ENCODE measurements at places on chromosomes 5 and 9. TPM values are rescaled to one million over a fixed set of nuclear protein-coding genes. Genes with fewer than 3 reads are reported as not detected.

FOXD4 gene
- polyA plus RNA-seq: 0.37 TPM

FGF18 gene
- polyA plus RNA-seq: 0.06 TPM

AJM1 gene
- polyA plus RNA-seq: 3.7 TPM

NFIB gene
- 6.6 TPM for polyA plus RNA-seq

KIF4B gene
- not detected for polyA plus RNA-seq

TMOD1 gene
- polyA plus RNA-seq: 3.2 TPM

ANKRD31 gene
- polyA plus RNA-seq: 0.26 TPM

SLC34A3 gene
- 1.6 TPM for polyA plus RNA-seq

SLC36A1 gene
- polyA plus RNA-seq: 2.2 TPM

BTNL8 gene
- polyA plus RNA-seq: 0.06 TPM

PCDHB9 gene
- 0.16 TPM for polyA plus RNA-seq

CORO2A gene
- polyA plus RNA-seq: 9.0 TPM

MAP1B gene
- 2.5 TPM for polyA plus RNA-seq

LCN15 gene
- polyA plus RNA-seq: not detected

HBEGF gene
- polyA plus RNA-seq: 23.5 TPM

TSSK1B gene
- 0.01 TPM for polyA plus RNA-seq

ARHGEF37 gene
- polyA plus RNA-seq: 10.6 TPM

PCDHA9 gene
- not detected for polyA plus RNA-seq

TMC1 gene
- polyA plus RNA-seq: 10.3 TPM

RASEF gene
- 3.8 TPM for polyA plus RNA-seq

EGFLAM gene
- polyA plus RNA-seq: 0.82 TPM

HAVCR2 gene
- 0.47 TPM for polyA plus RNA-seq

TMEM215 gene
- not detected for polyA plus RNA-seq

CSF1R gene
- polyA plus RNA-seq: 4.9 TPM

SPINK9 gene
- polyA plus RNA-seq: 0.07 TPM

PPP2R2B gene
- 0.92 TPM for polyA plus RNA-seq

ADGRD2 gene
- polyA plus RNA-seq: 0.02 TPM

PCDHGA4 gene
- 0.11 TPM for polyA plus RNA-seq

CDK7 gene
- 52.5 TPM for polyA plus RNA-seq

DIPK1B gene
- 2.5 TPM for polyA plus RNA-seq

SHISAL2B gene
- not detected for polyA plus RNA-seq

DBN1 gene
- polyA plus RNA-seq: 18.2 TPM

DOK3 gene
- 5.1 TPM for polyA plus RNA-seq

COL23A1 gene
- polyA plus RNA-seq: 0.75 TPM

SNCAIP gene
- polyA plus RNA-seq: 0.80 TPM

PFN3 gene
- 0.21 TPM for polyA plus RNA-seq

FBLL1 gene
- polyA plus RNA-seq: not detected

CAMK4 gene
- 0.39 TPM for polyA plus RNA-seq

HNRNPH1 gene
- polyA plus RNA-seq: 156 TPM

PCDHAC1 gene
- polyA plus RNA-seq: 0.01 TPM

ECSCR gene
- polyA plus RNA-seq: 11.4 TPM

ENHO gene
- polyA plus RNA-seq: 0.31 TPM

FCN2 gene
- polyA plus RNA-seq: 0.16 TPM

OTP gene
- polyA plus RNA-seq: not detected

MROH2B gene
- not detected for polyA plus RNA-seq

CDX1 gene
- not detected for polyA plus RNA-seq

FOXD4L5 gene
- 0.06 TPM for polyA plus RNA-seq

ERMP1 gene
- polyA plus RNA-seq: 9.9 TPM

PAIP2 gene
- 37.4 TPM for polyA plus RNA-seq

NEK6 gene
- 2.3 TPM for polyA plus RNA-seq
